ENCODE measurements at places on chromosomes 5 and 9.
A peak's percentile ranks its signal among the peaks of the same experiment; 100 is the strongest.

- no peak for DNase-seq
Observed at GRCh38 chr5:98768160-98768959, 5.1 kb upstream of the RGMB start.

GRCh38 chr9:117719161-117719920 lies 15.1 kb downstream of the TLR4 start:
- no peak for DNase-seq

DNA sequence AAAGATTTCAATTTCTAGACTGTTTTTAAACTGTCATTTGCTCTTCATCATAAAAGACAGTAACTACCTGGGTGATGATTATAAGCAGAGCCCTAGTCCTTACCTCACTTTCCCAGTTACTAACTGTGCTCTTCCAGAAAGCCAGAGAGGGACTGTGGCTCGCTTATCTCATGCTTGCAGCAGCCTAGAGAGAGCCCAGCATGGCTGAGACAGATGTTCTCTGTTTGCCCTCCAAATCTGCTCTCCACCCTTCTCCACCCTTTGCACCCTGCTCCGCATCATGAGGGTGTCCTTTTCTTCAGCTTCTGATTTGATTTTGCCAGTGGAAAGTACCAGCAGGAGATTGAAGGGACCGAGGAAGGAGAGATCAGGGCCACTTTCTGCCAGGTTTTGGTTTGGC lies 61.2 kb upstream of the SELENOP start:
- no peak for DNase-seq

GRCh38 chr5:53041071-53041692 lies 52.0 kb downstream of the ITGA2 start:
- DNase-seq = no peak

DNA sequence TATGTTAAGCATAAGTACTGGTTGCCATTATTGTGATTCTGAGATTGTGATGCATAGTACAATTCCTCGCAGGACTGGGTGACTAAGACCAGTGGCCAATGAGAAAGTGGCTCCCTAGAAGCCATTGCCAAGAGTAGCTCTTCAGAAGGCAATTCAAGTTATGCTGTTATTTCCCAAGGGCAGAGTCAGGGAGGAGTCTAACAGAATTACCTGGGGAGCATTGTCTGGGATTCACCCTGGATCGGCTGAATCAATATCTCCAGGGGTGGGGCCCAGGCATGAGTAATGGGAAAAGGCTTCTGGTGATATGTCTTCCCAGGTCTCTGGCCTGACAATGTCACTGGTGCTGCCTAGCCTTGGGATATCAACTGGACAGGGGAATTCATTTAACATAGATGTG lies 10.9 kb upstream of the ARHGEF28 start:
- DNase-seq = no peak

DNA sequence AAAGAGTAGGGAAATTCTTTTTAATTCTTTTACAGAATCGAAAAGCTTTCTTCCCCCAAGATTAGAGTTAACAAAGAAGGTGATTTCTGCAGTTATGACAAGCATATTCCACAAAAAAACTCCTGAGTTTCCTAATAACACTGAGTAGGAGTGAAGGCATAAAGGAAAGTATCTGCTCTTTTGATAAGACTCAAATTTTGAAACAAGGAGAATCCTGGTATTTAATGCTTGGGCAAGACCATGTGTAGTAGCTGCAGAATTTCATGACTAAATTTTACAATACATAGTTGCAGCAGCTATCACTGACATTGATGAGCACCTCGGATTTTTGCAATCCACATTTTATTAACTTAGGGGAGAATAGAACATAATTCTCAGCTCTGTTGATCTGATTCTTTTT lies 92.6 kb downstream of the MARCHF3 start:
- no peak for DNase-seq

DNA sequence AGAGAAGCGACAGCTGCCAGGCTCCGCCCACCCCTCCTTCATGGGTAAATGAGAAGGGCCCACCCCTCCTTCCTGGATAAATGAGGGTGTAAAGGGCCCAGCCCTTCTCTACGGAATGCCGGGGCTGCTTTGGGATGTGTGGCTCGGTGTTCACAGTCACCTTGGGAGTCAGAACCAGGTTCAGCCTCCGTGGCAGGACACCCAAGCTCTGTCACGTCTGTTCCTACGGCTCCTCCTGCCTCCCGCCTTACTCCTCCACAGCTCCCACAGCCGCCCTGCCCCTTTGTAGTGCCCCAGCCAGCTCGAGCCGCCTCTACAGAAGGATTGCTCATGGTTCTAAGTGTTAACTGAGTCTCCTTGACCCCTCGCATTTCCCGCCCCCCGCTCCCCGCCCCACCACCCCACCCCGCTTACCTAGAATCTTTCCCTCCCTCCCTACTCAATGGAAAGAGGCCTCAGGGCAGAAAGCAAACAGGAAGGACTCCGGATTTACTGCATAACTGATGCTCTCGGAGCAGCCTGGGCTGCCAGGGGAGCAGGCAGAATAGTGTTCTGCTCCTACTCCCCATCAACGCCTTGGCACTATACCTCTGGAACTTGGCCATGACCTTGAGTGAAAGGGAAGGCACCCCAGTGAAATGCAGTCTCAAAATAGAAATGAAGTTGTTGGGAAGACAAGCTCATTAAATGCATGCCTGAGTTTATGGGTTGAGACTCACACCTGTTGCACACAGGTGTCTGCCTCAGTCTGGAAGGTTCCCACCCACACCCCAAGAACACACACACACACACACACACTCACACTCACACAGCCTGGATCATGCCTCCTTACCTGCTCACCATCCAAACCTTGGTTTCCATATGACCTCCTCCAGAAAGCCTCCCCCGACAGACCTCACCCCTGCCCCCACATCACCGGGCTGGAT lies 59.6 kb downstream of the NEURL1B start:
- no peak for DNase-seq

DNA sequence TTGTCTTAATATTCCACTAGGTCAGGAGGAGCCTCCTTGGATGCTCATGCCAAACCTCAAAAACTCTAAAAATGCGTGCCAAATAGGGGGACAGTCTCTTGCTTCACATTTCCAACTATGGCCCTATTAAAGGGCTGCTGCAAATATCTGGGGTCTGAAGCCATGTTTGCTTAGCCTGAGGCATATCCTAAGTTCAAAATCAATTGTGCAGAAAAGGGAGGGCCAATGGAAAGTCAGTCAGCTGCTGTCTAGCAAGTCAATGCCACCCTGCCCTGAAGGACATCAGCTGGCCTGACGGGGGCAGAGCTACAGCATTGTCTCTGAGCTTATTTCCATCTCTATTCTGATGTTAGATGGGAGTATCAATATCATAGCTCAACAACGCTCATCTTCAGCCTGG lies 93.6 kb downstream of the SH3TC2 start:
- no peak for DNase-seq

- no peak for DNase-seq
Observed at GRCh38 chr9:6632516-6633183, 12.9 kb downstream of the GLDC start.

GRCh38 chr5:150234576-150235499 lies 45.0 kb downstream of the SLC6A7 start:
- no peak for DNase-seq

DNA sequence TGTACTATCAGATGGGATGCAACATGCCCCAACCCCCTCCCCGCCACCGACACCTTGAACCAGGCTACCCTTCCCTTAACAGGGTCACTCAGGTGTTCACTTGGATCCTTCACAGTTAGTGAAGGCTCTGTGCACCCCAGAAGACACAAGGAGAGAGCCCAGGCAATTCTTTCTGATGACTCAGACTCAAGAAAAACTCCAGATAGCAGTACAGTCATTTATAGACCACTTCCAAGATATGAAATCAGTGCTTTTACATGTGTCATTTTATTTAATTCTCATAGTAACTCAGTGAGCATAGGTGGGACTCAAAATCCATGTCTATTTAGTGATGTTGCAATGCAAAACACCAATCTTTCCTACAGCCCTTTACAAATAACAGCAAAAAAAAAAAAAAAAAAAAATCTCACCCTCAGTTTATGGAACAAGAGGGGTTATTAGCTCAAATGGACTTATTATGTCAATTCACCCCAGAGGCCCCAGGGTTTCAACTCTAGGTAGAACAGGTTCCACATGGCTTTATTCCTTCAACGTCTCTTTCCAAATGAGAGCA lies 71.9 kb downstream of the FOXD1 start:
- no peak for DNase-seq

DNA sequence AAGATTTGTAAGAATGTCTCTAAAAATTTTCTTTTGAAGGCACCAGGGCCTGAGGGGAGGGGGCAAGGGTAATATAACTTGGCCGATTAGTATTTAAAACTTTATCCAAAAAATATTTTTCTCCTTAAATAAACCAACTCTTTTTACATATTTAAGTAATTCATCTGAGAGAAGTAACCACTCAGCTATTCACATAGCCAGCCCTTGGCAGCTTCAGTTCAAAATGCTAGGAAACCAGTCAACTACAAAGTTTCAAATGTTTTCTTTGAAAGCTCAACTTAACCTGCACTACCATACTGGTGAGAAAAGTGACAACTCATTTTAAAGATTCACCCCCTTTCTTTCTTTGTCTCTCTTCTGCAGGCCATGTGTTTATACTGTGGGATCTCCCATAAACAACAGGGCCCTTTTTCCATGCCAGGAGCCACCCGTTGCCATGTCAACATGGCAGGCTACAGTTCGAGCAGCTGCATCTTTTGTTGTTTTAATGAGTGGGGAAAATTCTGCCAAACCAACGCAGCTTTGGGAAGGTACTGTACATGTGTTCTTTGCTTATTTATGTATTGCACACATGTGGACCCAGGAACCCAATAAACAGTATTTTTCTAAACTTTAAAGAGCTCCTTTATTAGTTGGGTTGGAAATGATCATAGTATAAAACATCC lies 46.3 kb downstream of the AOPEP start:
- DNase-seq = no peak

GRCh38 chr5:150079909-150080461 lies 6.4 kb downstream of the CSF1R start:
- DNase-seq = no peak

DNA sequence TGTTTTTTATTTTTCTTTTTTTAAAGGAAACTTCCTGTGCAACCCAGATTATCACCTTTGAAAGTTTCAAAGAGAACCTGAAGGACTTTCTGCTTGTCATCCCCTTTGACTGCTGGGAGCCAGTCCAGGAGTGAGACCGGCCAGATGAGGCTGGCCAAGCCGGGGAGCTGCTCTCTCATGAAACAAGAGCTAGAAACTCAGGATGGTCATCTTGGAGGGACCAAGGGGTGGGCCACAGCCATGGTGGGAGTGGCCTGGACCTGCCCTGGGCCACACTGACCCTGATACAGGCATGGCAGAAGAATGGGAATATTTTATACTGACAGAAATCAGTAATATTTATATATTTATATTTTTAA lies 2.1 kb downstream of the CSF2 start:
- no peak for DNase-seq

DNA sequence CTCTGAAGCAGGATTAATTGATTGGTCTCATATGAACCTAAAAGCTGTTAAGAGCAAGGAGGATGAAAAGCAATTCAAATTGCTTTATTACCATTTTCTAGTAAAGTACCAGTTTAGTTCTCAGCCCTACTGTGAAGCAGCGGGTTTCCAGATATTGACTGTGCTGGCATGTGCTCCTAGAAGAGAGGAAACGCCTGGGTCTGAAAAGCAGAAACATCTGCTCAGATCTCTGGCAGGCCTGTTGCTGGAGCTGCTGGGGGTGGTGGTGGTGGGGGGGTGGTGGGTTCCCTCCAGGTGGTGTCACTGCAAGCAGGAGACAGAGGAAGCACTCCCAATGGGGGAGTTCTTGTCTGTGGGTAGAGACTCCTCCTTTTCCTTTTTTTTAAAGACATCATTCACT lies 105.5 kb upstream of the ZNF462 start:
- DNase-seq = no peak

GRCh38 chr5:42605490-42605889 lies 151.1 kb upstream of the CCDC152 start:
- no peak for DNase-seq

DNA sequence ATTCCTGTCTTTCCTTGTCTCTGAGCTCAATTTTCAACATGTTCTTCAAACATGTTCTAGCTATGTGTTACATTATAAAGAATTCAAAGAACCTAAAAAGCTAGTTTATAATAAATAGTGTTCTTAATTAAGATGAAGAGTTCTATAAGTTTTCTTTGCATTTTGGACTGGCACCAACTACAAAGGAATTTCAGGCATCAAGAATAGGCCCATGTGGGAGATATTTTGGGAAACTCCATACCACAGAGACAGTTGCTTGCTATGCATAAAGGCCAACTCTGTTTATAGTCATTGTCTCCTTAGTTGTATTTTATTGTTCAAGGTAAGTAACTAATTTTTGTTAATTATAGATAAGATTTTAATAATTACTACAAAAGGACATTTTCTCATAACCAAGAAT lies 4.5 kb downstream of the SLF1 start:
- no peak for DNase-seq

DNA sequence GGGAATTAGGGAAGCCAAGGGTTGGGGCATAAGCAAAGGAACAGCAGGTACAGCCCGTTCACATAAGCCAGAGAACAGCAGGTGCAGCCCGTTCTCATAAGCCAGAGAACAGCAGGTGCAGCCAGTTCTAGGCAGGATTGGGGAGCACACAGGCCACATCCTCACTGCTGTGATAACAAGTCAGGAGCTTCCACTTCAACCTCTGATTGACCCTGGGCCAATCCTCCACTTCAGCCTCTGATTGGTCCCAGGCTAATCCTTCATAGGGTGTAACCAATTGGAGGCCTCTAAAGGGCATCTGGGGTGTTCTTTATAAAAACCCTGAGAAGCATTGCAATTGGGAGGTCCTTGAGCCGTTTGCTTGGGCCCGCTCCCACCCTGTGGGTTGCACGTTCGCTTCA lies 27.5 kb downstream of the CEL start:
- no peak for DNase-seq

GRCh38 chr5:123035918-123036390 lies 571 bp downstream of the PPIC start:
- DNase-seq = no peak

DNA sequence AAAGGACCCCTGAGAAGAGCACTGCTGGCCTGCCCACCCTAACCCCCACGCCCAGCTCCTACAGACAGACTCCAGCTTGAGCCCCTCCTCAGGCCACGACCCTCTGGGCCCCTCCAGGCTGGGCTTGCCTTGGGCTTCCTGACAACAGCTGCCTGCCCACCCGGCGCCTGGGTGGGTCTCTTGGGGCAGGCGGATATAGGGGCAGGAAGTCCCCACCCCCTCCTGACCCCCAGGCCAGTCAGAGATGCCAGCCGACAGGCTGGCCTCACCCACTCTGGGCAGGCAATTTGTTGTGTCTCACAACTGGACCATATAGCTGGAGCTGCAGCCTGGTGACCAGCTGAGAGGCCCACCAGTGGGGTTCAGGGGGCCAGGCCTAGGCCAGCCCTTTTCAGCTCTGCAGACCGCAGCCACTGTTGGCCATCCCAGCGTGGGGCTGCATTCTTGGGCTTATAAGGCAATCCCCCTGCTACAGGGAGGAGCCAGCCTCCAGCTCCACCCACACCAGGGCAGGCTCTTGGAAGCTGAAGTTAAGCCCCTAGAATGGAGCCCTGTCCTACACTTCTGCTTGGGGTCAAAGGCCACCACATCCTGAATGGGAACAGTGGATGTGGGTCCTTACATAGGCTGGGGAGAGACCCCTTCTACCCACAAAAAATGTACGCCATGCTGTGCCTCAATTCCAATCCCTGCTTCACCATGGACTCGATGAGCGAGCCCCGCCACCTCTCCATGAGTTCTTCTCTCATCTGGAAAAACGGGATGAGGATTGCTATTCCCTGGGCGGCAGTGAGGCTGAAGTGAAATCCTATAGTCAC lies 2.0 kb downstream of the PDLIM7 start:
- DNase-seq = peak; percentile 78

Measured in AG04449 (cell line).